ENCODE measurements at places on chromosomes 4 and X.

GRCh38 chr4:20408611-20409010, 156.9 kb downstream of the SLIT2 start:
- no peak for DNase-seq

DNA sequence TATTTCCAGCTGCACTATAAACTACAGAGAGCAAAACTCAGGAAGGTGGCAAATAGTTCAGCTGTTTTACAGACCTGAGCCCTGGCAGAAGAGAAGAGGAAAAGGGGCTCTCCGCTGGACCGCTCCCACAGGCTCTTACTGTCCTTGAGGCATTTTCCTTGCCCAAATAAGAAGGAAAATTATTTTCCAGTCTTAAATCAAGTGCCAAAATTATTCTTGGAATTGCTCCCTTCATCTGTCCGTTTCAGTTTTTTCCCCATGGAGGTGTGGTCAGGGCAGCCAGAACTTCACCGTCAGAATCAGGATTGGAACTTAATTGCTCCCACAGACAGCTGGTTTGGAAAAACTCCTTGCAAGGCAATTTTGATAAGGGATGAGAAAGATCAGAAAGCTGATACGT, 35.2 kb upstream of the SPINK2 start:
- no peak for DNase-seq

- DNase-seq: no peak
Observed at GRCh38 chr4:53156896-53157295, 209.0 kb downstream of the SCFD2 start.

- no peak for DNase-seq
Observed at GRCh38 chr4:74205559-74205958, 47.6 kb downstream of the MTHFD2L start.

DNA sequence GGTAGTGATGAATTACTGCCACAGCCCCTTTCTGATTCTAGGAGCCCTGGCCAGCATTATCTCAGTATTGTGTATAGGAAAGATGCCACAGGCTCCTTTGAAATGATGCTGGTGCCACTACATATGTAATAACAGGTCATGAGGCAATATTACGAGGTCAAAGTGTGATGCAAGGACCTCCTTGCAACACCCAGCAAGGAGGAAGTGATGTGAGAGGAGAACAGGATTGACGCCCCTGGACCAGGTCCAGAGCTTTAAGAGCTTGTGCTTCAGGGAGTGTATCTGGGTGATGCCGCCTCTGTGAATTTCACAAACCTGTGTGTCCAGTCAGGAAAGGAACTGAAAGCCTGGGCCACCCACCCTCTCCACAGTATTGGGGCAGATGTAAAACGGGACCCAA, 261.8 kb downstream of the MID1IP1 start:
- DNase-seq: no peak

DNA sequence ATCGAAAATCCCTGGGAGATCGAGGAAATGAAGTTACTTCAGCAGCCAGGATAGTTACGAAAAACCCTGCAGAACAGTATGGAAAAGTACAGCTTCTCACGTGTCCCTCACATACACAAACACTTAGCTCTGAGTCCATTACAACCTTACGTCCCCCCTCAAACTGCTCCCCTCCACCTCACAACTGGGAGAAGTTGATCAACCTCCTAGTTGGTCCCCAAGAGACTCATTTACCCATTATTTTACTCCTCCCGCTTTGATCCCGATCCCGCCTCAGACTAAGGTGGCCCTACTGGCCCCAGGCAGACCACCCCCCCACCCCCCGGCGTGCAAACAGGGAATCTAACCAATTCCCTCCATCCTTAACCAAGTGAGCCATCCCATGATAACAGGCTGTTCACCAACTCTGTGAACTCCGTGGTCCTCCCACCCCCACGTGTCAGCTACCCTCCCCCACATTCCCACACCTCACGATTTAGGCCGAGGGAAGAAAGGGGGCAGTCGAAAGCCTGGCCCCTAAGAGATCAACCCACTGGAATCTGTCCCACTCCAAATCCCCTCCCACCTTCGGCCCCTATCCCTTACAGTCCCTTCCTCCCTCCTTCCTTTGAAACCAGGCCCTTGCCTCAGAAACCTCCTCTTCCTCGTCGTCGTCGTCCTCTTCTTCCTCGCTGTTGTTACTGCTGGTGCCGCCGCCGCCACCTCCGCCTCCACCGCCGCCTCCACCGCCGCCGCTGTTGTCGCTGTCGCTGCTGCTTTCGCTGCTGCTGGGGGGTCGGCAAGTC, 755 bp downstream of the ANKRD17 start:
- DNase-seq: peak; percentile 52

- no peak for DNase-seq
Observed at GRCh38 chr4:57102050-57102624, 8.0 kb downstream of the IGFBP7 start.

DNA sequence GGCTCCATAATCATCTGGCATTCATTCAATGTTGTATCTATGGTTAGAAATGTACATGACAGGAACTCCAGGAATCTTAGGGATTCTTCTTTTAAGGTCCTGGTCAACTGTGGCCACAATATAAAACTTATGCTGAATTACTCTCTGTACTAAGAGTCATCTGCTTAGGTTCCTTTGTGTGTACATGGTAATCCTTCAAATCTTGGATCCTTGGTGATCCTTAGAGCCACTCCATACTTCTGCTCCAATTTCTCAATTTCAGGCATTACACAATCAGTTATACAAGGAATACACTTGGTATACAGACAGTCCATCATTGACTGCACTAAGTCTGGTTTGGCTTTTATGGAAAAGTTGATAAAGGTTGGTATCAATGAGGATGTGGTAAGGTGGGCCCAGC, 5.8 kb downstream of the SRD5A3 start:
- no peak for DNase-seq

Data from right renal pelvis (tissue), 4 donors.